Right ventricle myocardium superior (tissue), 1 donor: ENCODE measurements at places on chromosomes 11 and 22. TPM values are rescaled to one million over a fixed set of nuclear protein-coding genes. Genes with fewer than 3 reads are reported as not detected.

Gene MMP10
- total RNA-seq = not detected

Gene FGF4
- not detected for total RNA-seq

Gene SGSM1
- 9.2 TPM for total RNA-seq

Gene ADAMTS15
- total RNA-seq = 43.5 TPM

DNA sequence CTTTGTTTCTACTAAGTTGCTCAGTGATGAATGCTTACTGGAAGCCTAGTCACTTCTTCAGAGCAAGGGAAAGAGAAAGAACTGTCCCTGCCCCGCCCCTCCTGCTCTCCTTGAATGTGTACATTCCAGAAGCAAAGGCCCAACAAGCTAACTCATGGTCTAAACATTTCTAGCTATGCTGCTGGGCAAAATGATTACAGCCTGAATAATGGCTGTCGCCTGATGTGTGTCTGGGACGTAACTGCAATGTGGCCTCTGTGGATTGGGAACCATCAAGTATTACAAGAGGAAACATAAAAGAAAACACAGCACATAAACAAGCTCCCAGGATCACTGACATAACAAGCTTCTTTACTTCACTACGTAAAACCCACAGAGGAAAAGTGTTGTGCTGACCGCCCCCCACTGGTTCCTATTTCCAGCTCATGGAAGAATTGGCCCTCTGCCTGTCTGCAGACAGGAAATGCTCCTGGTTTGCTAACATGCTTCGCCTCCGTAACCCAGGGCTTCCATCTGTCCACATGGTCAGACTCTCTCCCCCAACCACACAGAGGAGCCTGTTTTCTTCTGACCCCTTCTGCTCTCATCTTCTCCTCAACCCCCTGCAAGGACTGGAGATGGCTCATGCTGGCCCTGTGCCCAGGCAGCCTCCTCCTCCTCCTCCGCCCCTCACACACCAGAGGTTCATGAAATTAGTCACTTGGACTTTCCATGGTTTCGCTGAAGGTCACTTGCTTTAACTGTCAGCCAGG, 187.2 kb downstream of the MAML2 start:
- DNase-seq = peak; percentile 80

DNA sequence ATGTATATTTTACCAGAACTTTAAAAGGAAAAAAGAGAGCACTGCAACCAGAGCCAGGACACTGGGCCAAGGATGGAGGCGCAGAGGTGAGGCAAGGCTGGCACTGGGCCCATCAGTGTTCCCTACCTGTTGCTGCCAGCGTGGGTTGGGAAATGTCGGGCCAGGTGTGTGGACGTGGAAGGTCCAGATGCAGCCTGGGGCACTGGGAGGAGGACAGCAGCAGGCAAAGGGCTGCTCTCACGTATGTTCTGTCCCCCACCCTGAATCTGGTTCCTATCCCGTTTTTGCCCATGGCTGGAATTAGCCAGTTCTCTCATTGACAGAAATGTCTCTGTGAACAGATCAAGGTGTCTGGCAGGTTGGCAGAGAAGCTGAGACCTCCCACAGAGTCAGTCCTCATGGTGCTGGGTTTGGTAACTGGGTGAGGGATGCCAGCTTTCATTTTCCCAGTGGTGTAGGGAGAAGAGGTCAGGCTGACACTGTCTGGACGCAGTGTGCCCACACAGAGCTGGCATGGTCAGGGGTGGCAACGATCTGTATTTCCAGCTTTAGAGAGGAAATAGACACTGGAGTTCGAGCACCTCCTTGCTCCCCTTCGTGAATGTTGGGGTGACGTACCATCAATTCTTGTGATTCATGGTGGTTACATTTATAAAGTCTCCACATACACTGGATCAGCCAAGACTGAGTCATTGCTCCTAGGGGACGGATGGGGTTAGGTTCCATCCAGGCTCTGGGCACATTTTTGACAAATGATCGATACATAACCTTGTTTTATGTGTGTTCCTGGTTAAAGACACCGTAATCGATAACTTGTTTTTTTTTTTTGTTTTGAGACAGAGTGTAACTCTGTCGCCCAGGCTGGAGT, 4.3 kb upstream of the PNPLA3 start:
- no peak for DNase-seq

DNA sequence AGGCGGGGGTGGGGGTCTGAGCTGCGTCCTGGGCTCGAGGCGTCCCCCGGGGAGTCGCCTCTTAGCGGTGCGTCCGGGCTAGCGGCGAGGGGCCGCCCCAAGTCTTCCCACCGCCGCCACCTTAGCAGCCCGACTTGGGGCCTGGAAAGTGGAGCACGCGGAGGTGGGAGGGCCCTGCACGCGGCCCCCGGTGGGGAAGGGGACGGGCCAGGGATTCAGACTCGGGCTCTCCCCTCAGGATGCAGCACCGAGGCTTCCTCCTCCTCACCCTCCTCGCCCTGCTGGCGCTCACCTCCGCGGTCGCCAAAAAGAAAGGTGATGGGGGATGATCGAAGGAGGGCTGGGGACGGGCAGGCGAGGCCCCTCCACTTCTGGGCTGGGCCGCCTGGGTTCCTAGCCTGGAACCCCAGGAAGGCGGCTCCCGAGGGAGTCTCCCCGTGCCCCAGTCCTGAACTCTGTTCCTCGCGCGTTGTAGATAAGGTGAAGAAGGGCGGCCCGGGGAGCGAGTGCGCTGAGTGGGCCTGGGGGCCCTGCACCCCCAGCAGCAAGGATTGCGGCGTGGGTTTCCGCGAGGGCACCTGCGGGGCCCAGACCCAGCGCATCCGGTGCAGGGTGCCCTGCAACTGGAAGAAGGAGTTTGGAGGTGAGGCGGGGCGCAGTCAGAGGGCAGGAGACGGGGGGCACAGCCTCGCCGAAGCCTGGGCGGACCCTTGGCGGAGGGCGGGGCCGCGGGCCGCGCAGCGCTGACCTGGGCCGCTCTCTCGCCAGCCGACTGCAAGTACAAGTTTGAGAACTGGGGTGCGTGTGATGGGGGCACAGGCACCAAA, 563 bp downstream of the MDK start:
- DNase-seq = no peak

- DNase-seq = no peak
Observed at GRCh38 chr11:120457996-120458395, 53.6 kb upstream of the GRIK4 start.

DNA sequence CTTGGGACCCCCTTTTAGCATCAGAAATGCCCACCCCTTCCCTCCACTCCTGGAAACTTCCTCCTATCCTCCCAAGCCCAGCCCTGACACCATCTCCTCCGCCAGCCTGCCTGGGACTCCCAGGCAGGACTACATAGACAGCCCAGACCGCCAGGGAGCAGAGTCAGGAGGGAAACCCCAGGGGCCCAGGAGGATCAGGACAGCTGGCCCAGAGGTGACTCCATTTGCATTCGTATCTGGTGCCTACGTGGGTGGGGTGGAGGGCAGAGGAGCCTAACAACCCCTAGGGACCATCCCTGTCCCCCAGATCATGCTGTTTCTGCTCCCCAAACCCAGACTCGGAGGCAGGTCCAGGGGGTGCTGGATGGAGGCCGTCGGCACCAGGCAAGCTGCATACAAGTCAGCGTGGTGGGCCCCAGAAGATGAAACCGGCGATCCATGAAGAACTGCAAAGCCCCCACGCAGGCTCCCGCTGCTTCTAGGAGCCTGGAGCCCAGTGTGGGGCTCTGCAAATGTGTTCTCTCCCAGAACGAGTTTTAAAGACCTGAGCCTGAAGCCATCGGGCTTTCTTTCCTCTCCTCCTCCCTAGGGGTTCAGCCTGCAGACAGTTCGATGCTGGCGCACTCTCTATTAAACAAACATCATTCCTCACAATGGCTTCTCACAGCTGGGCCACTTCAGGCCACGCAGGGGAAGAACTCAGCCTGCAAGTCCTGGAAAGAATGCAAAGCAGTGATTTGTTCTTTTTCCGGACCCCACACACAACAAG, 1506.8 kb downstream of the BRD1 start:
- peak; percentile 24 for DNase-seq

GRCh38 chr11:69539416-69540117, 58.1 kb downstream of the LINC01488 start:
- peak; percentile 54 for DNase-seq

DNA sequence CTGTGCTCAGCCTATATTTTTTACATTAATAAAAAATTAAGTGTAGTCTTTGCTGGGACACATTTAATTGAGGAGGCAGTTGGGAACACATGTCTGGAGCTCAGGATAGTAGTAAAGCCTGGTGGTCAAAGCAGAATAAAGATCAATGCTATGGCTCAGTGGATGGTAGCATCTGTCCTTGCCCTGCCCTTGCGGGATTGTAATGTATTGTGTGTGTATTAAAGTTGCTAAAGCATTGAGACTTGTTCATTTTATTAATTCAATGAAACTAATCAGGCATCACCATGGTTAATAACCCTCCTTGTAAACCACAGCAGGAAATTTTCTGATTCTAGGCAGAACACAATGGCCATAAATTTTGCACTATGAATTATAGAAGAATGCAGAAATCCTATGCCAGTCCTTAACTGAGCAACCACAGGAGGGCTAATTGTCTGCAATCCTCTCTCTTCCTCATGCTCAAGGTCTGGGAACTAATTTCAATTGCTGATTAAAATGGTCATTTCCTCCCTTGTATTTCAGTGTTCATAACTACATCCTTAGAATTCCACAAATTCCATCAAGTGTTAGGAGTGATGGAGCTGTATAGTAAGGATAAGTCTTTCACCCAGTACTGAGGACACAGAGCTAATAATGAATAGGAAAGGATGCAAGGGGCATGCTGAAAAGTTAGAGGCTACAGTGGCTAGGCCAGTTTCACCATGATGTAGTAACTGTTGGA, 403.2 kb upstream of the DDI1 start:
- DNase-seq = no peak

- peak; percentile 59 for DNase-seq
Observed at GRCh38 chr11:69292221-69292648, 1.7 kb upstream of the MYEOV start.

- DNase-seq = peak; percentile 77
Observed at GRCh38 chr11:2898366-2899079, 12.9 kb upstream of the CDKN1C start.

DNA sequence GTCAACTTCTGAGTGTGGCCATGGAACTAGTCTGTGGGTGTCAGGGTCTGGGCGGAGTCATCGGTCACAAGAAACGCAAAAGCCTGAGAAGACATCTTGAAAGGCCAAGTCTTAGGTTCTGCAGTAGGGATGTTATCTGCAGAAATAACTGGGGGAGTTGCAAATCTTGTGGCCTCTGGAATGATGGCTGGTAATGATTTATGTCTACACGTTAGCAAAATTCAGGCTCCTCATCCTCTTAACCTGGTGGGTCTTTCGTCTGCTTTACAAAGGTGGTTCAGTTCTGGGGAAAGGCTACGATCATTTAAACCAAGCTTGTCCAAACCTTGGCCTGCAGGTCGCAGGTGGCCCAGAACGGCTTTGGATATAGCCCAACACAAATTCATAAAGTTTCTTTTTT, 7.4 kb upstream of the CYB5R3 start:
- no peak for DNase-seq

DNA sequence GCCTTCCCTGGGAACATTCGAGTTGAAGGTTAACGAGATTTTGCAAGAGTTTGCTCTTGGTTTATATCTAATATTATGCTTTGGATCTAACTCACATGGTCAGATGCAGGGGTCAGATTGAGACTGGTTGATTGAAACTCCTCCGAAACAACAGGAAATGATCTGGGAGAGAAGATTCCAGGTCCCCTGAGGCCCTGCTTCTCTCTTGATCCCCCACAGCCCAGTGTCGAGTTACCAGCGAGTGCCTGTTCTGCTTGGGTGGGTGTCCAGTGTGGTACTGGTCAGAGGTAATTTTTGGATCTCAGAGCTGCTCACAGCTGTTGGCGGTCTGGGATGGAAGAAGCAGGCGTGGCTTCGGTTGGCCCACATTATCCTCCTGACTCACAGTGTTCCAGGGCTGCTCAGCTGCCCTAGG, 9.2 kb downstream of the FBLN1 start:
- peak; percentile 77 for DNase-seq

- DNase-seq = no peak
Observed at GRCh38 chr11:32259641-32260081, 168.8 kb downstream of the RCN1 start.

DNA sequence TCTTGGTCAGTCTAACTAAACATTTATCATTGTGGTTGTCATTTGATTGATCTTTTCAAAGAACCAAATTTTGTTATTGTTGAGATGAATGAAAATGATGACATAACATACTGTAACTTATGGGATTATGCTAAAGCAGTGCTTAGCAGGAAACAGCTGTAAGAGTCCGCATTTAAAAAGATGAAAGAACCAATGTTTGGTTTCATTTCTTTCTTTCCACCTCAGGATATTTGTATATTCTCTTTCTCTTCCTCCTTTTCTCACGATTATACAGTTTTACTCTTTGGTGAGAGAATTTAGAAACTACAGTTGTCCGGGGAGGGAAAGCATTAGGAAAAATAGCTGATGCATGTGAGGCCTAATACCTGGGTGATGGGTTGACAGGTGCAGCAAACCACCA, 23.1 kb downstream of the PIH1D2 start:
- no peak for DNase-seq

- no peak for DNase-seq
Observed at GRCh38 chr11:44711113-44711786, 15.5 kb upstream of the TSPAN18 start.

- peak; percentile 82 for DNase-seq
Observed at GRCh38 chr11:133064152-133064877, 468.0 kb downstream of the OPCML start.

GRCh38 chr11:37298173-37298572, 700.1 kb upstream of the RAG2 start:
- no peak for DNase-seq

DNA sequence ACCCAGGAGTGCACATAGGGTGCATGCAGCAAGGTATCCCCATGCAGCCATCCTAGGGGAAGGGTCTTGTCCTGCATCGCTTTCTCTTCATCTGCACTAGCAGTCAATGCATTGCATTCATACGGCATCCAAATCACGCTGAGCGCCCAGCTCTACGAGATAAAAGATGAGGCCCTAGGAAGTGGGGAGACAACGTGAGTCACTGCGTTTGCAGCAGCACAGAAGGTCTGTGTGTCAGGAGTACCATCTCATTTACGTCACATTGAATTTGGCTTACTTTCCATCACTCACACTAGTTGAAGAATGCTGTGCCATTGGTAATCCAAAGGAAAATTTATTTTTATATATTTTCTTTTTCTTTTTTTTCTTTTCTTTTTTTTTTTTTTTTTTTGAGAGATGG, 2.5 kb upstream of the ST14 start:
- DNase-seq = no peak

DNA sequence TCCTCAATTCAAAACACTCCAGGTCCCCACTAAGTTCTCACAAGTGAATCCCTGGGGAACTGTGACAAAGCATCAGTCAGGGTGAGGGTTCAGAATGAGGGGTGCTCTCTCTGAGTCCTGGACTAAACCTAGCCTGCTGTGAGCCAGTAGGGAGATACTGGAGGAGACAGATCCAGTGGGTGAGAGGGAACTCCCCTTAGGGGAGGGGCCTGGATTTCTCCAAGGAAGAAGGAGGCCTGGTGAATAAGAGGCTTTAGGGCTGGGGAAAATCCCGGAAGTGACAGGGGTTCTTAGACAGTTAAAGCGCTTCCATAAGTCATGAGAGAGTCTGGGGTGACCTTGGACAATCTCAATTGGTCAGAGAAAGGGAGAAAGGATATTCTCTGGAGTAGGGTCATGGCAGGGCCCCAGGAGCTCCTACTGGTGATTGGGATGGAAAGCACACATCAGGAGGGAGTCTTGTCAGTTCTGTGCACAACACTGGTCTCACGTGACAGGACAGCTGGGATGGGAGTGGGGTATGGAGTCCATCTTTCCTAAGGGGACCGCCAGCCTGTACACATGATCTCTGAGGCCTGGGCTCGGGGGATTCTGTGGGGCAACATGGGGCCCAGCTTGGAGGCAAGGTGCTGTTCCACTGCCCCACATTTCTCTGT, 1.5 kb downstream of the TBC1D10A start:
- DNase-seq = peak; percentile 38

GRCh38 chr11:76228875-76229149, 22.5 kb upstream of the WNT11 start:
- peak; percentile 23 for DNase-seq
